ENCODE measurements at places on chromosomes 7 and 10. TPM values are rescaled to one million over a fixed set of nuclear protein-coding genes. Genes with fewer than 3 reads are reported as not detected.

PHKG1 gene
- 1.0 TPM for polyA plus RNA-seq

ADAM8 gene
- polyA plus RNA-seq, result 4.1 TPM

GLI3 gene
- 0.24 TPM for polyA plus RNA-seq

CYP2C19 gene
- polyA plus RNA-seq, result not detected

LIPJ gene
- polyA plus RNA-seq, result not detected

TRIM74 gene
- 0.62 TPM for polyA plus RNA-seq

FFAR4 gene
- 0.17 TPM for polyA plus RNA-seq

OR2A1 gene
- polyA plus RNA-seq, result not detected

SLC18A3 gene
- not detected for polyA plus RNA-seq

KNDC1 gene
- polyA plus RNA-seq, result 0.49 TPM

EVX1 gene
- 0.08 TPM for polyA plus RNA-seq

GIMAP4 gene
- not detected for polyA plus RNA-seq

DNA sequence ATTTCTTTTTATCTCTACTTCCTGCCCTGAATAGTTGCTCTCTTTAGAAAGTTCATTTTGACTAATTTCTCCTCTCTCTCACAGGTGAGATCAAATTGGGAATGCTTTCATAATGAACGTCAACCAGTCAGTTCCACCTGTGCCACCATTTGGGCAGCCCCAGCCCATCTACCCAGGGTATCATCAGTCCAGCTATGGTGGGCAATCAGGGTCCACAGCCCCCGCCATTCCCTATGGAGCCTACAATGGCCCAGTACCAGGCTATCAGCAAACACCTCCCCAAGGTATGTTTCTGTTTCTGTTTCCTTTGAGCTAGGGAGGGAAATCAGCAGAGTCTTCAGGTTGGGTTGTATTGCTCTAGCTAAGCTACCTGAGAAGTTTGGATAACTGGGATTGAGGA, 2.5 kb downstream of the SEC24C start:
- no peak for DNase-seq

DNA sequence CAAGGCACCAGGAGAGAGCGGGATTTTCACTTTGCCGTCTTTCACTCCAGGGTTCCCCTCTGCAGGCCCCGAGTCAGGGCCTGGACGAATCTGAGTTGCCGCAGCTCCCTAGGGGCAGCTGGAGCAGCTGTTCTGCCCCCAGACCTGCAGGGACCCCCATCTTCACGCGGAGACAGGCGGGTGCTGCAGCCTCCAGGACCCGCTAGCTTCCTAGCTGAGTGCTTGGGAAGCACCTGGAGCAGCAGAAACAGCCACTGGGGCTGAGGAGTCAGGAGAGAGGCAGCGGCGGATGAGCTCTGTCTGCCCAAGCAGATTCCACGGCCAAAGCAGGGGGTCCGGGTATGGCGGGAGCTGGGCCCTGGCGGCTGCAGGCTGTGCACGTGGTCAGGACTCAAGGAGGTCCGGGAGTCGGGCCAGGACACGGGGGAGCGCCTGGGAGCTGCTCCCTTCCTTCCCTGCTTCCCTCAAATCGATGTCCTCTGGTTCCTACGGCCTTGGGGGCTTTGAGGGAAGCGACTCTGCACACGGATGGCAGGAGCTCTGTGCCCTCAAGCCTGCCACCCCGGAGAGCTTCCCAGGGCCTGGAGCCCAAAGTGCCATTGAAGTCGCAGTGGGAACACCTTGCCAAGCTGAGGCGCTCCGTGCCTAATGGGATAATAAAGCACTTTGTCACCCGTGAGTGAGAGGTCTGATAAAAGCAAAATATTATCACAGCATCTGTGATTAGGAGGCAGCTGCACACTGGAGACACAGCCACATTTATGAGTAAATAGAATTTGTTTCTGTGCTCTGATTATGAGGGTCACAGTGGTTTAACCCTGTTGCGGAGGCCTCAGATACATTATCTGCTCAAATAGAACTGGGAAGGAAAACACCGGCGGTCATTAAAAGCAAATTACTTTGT, 17.2 kb downstream of the MNX1 start:
- DNase-seq, result no peak

DNA sequence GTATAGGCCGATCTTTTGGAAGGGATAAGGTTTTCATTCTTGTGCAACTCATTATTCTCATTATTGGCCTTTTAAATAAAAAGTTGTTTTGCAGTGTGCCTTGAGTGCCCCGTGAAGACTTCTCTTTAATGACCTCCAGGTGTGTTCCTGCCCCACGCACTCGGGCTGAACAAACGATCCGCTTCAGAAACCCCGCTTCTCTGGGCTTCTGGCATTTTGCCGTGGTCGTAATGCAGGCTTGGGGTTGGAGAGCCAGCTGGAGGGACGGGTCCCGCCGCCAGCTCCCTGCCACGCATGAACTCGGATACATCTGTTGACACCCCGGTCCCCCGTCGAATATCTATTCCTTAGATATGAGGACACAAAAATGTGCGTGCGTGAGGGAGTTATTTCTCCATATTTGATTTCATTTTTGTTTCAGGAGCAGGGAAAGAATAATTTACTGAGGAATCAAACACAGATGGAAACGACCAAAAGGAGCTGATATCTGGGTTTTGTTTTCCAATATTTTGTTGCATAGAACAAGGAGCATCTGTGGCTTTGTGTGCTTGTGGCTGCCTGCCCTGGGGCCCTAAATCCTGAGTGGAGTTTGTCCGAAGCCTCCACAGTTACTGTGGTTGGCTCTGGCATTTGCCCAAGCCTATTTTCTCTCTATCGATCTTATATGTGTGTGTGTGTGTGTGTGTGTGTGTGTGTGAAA, 17.0 kb upstream of the TTYH3 start:
- no peak for DNase-seq

GRCh38 chr7:149007611-149008010, 20.7 kb downstream of the PDIA4 start:
- no peak for DNase-seq

- DNase-seq, result no peak
These were observed 90.0 kb upstream of the IGFBP3 start for GRCh38 chr7:46011059-46011458.

DNA sequence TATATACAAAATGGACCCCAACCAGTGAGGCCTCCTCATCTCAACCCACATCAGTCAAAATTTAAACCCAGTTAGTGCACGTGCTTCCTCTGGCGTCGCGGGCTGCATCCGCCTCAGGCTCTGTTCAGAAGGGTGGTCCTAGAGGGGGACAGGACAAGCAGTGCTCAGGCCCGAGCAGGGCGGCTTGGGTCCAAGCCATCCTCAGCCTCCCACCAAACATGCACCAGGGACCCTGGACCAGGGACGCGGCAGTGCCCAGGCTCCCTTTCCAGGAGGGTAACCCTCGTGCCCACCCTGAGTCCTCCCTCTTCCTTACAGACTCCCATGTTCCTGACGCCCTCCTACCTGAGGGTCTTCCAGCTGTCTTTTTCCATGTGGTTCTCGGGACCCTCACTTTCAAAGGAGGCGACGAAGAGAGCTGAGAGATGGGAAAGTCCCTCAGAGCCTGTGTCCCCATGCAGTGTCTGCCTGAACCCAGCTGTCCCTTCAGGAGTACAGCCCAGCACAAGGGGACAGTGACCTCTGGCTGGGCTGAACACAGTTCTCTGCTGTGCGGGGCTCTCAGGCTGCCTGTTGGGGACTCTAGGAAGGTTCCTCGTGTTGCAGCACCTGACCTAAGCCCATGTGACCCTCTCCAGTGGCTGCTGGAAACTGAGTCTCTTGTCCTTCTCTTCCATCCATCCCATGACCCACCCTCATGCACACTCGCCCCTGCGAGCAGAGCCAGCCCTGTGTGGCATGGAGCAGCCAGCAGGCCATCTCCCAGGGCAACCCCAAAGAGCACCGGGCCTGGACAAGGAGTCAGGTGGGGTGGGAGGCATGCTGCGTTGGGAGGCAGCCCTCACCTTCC, 58.1 kb downstream of the CSGALNACT2 start:
- no peak for DNase-seq

DNA sequence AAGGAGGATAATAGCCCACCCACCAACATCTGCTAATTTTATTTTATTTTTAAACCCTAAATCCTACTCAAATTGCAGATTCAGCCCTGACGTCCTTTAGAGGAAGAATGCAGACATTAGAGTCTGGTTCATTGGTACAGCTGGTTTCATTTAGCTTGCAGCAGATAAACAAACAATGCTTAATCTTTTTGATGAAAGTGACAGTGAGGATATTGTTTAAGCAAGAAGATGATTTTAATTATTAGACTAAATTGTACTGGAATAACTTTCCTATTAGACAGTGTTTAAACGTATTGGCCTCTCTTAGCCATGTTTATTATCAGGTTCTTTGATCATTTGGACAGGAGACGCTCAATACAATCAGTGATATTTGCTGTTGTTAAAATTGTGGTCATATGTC, 164.8 kb downstream of the CDK14 start:
- DNase-seq, result no peak

GRCh38 chr7:96321031-96321657, 754 bp downstream of the SLC25A13 start:
- DNase-seq, result peak; percentile 86

GRCh38 chr10:18438361-18439126, 212.8 kb downstream of the NSUN6 start:
- no peak for DNase-seq

DNA sequence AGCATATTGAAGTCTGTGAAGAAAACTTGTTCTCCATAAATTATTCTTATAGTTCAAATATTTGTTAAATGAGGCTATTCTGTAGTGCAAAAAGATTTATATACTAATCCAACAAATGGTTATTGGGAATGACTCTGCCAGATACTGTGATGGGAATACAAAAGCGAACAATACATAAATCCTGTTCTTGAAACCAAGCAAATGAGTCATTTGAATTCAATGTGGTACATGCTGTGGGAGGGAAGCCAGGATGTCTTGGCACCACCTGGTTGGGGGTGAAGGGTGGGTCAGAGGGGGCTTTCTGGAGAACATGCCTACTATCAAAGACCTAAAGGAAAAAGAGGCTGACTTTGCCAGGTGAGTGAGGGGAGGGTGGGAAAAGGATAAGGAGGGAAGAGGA, 594.2 kb downstream of the CALN1 start:
- DNase-seq, result no peak

DNA sequence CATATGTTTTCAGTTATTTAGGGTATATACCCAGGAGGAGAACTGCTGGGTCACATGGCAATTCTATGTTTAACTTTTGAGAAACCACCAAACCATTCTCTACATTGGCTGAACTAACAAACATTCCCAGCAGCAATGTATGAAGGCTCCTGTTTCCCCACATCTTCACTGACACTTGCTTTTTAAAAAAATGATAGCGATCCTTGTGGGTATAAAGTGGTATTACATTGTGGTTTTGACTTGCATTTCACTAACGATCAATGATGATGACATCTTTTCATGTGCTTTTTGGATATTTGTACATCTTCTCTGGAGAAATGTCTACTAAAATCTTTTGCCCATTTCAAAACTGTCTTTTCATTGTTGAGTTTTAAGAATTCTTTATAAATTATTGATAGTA, 51.2 kb upstream of the ANAPC16 start:
- no peak for DNase-seq

- DNase-seq, result no peak
These were observed 30.8 kb downstream of the UMAD1 start for GRCh38 chr7:7671361-7671760.

DNA sequence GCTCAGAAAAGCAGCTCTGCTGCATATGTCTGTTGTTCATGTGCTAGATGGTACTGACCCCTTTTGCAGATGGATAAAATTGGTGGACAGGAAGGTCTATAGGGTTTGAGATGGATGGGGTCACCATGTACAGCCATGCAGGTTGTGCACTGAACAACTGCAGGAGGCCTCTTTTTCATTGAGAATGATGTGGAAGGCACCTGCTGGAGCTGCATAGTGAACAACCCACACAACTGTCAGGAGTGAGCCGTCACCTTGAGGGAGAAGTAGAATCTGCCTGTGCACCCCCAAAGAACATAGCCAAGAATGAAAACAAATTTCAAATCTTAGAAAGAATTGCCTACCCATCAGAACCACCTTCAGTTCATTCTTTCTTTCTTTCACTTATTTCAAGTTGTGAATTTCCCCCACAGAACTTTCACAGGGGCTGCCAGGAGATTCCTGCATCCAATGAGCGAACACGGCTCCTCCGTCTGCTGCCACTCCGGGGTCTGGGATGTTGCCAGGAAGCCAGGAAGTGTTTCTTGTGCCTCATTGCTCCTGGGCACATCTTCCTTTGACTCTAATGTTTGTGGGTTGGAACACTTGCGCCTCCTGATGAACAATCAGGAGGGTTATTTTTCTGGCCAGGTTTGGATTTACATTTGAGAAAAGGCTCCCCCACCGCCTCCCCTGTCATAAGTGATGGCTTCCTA, 53.7 kb upstream of the DOCK1 start:
- no peak for DNase-seq

- no peak for DNase-seq
These were observed 15.2 kb downstream of the RAB11FIP2 start for GRCh38 chr10:118031351-118032075.

GRCh38 chr7:47266131-47266706, 315.7 kb downstream of the TNS3 start:
- peak; percentile 70 for DNase-seq

GRCh38 chr7:91263384-91264045, 718 bp upstream of the FZD1 start:
- peak; percentile 17 for DNase-seq

- DNase-seq, result no peak
These were observed 3.3 kb downstream of the TSGA13 start for GRCh38 chr7:130683026-130683425.

DNA sequence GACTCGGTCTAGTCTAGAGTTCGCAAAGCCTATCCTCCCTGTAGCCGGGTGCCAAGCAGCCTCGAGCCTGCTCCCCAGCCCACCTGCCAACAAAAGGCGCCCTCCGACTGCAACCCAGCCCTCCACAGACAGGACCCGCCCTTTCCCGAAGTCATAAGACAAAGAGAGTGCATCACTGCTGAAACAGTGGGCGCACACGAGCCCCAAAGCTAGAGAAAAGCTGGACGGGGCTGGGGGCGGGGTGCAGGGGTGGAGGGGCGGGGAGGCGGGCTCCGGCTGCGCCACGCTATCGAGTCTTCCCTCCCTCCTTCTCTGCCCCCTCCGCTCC, 622 bp upstream of the COL1A2 start:
- DNase-seq, result no peak

DNA sequence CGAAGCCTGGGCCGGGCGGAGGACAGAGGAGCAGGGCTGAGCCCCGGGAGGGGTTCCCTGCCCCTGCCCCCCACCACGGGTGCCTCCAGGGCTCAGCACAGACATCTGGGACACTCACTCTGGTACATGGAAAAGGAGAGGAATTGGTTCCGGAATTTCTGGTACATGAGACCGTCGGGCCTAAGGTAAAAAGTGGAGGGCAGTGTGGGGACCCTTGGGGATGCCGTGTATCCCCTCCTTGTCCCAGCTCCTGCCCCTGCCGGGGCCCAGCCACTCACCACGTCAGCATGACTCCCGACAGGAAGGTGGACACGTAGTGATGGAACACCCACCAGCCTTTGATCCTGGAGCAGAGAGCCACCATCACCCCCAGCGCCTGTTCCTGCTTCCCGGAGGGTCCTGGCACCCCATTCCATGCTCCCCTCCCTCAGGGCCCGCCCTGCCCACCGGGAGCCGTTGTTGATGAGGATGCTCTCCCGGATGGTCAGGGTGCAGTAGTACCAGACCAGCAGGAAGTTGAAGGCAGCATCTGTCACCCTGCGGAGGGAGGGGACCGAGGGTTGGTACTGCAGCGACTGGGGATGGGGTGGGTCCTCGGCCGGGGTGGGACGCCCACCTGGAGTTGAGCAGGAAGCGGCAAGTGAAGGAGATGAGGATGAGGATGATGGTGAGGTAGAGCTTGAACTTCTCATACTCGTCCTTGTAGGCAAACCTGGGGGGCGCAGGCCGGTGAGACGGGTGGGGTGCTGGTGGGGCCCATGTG, 6.4 kb downstream of the TMEM120A start:
- no peak for DNase-seq

- no peak for DNase-seq
These were observed 69.0 kb downstream of the CDH23 start for GRCh38 chr10:71465551-71466252.

- DNase-seq, result no peak
These were observed 68.0 kb downstream of the DIP2C start for GRCh38 chr10:621513-621912.
